Activated gamma-delta T cell treated with Interleukin-2 at 50 U/mL for 16 hours (primary cell): ENCODE measurements at places on chromosomes 4 and X.

GRCh38 chrX:86981326-86981879 lies 536.2 kb upstream of the KLHL4 start:
- no peak for DNase-seq

DNA sequence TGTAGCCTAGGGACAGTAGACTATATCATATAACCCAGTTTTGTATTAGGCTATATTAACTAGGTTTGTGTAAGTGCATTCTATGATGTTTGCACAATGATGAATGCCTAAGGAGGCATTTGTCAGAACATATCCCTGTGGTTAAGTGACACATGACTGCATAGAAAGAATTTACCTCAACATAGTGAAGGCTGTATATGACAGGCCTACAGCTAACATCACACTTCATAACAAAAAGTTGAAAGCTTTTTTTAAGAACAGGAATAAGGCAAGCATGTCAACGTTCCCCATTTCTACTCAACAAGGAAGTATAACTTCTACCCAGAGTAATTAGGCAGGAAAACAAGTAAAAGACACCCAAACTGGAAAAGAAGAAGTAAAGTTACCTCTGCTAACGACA lies 165.9 kb upstream of the NDST4 start:
- DNase-seq: no peak

- peak; percentile 79 for DNase-seq
Measured at GRCh38 chr4:55546756-55547465, at the start of gene CLOCK. Gene CLOCK, minus strand, starts transcription at chr4:55546909. Its CDS starts 64,124 bp downstream, at chr4:55482785.

DNA sequence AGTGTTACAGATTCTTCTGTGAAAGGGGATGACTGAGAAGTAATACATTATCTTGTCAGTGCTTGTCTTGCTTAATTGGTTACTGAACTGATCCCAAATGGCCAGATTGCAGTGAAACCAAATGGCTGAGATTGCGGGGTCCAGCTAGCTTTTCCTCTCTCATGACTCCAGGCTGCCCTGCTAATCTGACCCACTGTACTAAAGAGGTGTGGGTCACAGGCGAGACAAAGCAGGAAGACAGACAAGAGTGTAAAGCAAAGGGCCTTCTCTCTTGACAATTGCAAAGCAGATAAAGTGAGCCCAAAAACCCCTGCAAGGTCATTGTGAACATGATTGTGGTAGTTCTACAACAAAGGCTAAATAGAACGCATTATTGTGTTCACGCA lies 2.1 kb downstream of the TMEM150C start:
- DNase-seq: no peak

DNA sequence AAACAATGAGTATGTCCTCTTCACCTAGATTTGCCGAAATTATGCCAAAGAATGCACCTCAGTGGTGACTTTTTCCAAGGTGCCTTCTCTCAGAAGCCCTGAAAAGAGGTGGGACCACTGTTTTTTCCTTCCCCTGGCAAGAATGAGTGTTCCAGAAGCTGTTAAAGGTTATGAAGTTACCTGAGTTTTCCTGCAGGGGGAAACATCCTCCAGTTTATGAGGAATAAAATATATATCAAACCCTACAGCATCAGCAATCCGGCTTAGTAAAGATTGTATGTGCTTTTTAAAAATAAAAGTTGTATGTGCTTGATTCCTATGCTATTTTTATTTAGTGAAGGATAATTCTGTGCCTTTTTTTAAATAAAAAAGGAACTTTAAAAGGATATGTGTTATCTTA lies 73.3 kb downstream of the RBM46 start:
- DNase-seq: no peak

DNA sequence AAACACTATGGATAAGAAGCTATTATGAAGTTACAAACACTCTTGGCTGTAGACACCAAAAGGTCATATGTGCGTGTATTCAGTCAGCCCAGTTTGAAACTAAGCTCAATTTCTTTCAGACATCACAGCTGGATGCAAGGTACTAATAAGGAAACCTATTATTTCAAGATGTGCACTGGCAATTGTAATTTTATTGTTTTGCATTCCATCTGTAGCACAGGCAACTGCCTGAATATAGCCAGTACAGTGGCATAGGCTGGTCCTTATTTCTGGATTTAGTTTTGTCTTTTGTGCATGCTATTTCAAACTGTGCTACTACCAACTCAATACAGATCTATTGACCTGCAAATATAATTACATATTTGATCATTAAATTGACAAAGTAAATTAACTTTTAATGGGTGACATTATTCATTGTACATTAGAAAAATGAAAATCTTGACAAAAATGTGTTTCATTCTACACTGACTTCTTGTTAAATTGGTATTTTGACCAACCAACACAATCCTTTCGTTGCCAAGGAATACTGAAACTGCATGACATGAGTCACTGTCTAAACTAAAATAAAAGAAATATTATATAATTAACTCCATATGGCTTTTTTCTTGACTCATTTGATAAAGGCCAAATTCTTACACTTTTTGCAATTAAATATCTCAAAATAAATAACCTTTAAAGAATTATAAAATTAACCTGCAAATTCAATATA lies 594.3 kb upstream of the ADGRL3 start:
- DNase-seq: no peak

DNA sequence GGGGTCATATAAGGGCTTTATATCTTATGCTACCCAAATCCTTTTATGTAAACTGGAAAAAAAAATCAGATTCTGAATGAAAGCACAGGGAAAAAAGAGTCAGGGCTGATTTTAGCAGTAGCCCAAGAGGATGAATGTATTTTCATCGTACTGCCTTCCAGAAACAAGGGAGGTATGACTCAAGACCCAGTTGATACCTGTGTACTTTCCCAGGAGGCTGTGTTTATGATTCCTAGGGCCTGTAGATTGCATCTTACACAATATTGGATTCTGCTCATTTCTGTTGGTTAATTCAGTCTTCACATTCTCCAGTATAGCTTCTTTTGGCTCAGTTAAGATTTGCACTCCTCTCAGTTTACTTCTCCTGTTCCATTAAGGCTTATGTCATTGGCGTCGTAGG lies 127.9 kb upstream of the LIMCH1 start:
- no peak for DNase-seq

DNA sequence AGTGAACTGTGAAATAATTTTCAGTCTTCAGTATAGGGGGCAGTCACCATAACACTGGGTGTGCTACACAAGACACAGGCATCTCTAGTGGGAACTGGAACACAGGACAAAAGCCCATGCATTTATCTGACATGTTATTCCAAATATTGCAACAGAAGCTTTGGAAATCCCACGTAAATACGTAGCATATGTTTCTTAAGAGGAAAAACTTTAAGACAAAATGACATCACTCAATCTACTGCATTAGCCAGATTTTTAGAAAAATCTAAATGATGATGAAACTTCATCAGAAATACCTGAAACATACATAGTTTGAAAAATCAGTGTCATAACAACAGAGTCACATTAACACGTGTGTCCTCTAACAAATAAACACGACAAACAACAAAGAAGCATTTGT lies 14.5 kb downstream of the SHISA3 start:
- DNase-seq: no peak

DNA sequence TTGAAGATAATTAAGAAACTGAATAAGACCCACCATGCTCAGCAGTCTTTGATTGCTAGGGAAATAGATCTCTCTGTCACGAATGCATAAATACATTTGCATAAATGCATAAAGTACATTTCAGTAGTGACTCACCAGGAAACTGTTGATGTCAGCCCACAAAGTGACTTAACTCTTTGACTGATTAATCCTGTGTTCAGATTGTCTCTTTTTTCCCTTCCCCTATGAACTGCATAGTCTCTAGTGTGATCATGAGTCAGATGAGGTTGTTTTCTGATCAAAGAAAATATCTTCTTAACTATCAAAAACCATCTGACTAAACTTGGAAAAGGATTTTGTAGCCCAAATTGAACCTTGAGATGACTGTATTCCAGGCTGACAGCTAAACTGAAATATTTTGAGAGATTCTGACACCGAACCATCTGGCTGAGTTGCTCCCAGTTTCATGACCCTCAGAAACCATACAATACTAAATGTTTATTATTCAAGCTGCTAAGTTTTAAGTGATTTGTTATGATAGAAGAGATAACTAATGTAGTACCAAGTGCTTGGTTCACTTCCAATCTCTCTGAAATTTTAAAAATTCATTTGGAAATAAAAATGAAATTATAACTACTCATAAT lies 1381.5 kb upstream of the AGA start:
- no peak for DNase-seq

- no peak for DNase-seq
Measured at GRCh38 chr4:70903291-70903603, 1.1 kb downstream of the MOB1B start.

- no peak for DNase-seq
Measured at GRCh38 chr4:161320377-161320776, 843.4 kb downstream of the FSTL5 start.

GRCh38 chr4:98341309-98341708 lies 80.1 kb downstream of the RAP1GDS1 start:
- DNase-seq: no peak

DNA sequence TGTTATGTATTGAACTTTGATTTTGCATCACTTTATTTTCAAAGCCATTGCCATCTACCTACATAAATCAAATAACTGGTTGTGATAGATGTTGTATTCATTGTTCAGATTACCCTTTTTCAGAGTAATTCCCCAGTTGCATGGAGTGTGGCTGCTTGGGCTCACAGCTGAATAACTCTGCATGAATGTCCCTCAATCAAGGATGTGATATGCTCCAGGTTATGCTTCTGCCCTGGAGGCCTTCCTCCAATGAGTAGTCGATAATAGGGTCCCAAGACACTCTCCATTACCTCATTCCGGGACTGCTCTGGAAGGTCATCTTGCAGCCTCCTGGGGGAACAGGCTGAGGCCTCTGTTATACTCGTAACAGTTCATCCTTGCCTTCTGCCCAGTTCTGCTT lies 251.8 kb downstream of the ADGRL3 start:
- no peak for DNase-seq

DNA sequence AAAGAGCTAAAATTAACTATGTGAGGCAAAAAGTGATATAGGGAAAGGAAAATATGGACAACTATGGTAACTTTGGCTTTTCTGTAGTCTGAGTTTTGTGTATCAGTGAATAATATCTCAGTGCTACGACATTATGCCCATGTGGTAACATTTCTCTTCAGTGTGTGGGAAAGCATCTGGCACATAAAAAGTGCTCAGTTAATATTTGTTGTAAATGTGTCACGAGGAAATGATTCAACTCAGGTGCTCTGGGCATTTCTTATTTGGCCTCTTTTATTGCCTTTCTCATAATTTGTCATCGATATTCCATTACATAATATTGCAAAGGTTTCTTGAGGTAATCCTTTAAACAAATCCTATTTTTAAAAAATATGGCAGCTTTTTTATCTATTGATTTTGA lies 17.6 kb downstream of the OFD1 start:
- DNase-seq: no peak

DNA sequence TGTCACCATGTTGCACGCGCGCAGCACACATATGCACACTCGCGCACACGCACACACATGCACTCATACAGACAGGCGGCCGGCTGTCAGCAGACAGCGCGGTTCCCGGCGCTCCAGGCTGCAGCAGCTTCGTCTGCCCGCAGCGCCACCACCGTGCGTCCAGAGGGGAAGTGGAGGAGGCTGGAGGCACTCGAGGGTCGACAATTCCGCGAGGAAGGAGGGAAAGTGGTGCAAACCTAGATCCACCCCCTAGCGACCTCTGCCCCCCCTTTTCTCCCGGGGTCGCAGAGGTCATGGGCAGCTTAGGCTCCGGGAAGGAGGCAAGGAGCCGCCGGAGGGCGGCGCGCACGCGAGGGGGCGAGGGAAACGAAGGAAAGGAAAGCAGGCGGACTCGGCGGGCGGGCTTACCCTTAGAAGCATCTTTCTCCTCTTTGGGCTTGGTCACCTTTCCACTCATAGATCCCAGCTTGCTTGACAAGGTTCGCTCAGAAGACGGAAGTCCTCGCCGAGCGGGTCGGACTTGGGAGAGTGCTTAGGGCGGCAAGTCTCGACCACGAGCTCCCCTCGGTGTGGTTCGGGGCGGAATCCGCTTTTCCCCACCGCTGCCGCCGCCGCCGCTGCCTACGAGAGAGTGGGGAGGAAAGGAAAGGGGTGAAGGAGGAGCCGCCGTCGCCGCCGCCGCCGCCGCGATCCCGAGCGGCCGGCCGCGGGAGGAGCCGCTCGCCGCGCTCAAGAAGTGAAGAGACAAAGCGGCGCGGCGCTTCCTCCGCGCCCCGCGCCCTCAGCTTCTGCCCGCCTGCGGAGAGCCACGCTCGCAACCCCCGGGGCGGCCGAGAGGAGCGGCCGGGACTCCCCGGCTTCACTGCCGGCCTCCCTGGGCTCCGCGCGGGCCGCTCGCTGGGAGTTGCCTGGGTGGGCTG lies 326.6 kb upstream of the F9 start:
- DNase-seq: no peak

DNA sequence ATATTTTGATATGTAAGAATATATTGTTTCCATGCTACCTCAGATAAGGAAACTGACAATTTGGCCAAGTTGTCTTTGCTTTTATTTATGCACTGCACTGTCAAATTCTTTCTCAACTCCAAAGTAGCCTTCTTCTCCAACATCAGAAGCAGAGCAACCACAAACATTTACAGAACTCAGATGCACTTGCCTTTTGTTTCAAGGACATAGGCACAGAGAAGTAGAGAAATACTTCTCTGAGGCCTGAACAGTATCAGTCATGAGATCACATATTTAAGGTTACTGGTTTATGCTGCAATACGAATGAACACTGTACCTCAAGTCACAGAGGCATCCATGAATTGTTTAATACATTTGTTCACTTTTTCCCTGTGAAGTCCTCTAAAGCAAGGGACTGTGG lies 606.1 kb upstream of the SLIT2 start:
- DNase-seq: no peak
